ENCODE measurements at places on chromosomes 6 and 20. TPM values are rescaled to one million over a fixed set of nuclear protein-coding genes. Genes with fewer than 3 reads are reported as not detected.

GGT7 gene
- total RNA-seq, result 9.8 TPM

PRIM2 gene
- total RNA-seq, result 54.0 TPM

ANKRD66 gene
- total RNA-seq, result not detected

C6orf132 gene
- 0.71 TPM for total RNA-seq

F13A1 gene
- not detected for total RNA-seq

CD24 gene
- 0.57 TPM for total RNA-seq

PTPRK gene
- 59.3 TPM for total RNA-seq

ULBP1 gene
- total RNA-seq, result under 0.01 TPM

TCP11 gene
- not detected for total RNA-seq

ADTRP gene
- total RNA-seq, result 3.5 TPM

SPACA1 gene
- not detected for total RNA-seq

GPX5 gene
- total RNA-seq, result not detected

OARD1 gene
- 9.1 TPM for total RNA-seq

TMEM217 gene
- total RNA-seq, result 4.0 TPM

MUC21 gene
- not detected for total RNA-seq

B4GALT5 gene
- 22.5 TPM for total RNA-seq

TTLL9 gene
- under 0.01 TPM for total RNA-seq

OR2H2 gene
- not detected for total RNA-seq

ADGB gene
- total RNA-seq, result not detected
